ENCODE measurements at places on chromosomes 1 and 21. TPM values are rescaled to one million over a fixed set of nuclear protein-coding genes. Genes with fewer than 3 reads are reported as not detected.

Gene DIP2A
- 28.5 TPM for total RNA-seq

Gene DYNLT4
- not detected for total RNA-seq

Gene HNRNPCL2
- total RNA-seq = not detected

Gene CBS
- total RNA-seq = 15.5 TPM

Gene CASQ1
- not detected for total RNA-seq

Gene FAM167B
- 0.40 TPM for total RNA-seq
